Activated T-cell treated with anti-CD3 and anti-CD28 coated beads, Interleukin-2, amount 50 U/mL, for 72 hours (primary cell): ENCODE measurements at places on chromosomes 3 and 15. TPM values are rescaled to one million over a fixed set of nuclear protein-coding genes. Genes with fewer than 3 reads are reported as not detected.

DNA sequence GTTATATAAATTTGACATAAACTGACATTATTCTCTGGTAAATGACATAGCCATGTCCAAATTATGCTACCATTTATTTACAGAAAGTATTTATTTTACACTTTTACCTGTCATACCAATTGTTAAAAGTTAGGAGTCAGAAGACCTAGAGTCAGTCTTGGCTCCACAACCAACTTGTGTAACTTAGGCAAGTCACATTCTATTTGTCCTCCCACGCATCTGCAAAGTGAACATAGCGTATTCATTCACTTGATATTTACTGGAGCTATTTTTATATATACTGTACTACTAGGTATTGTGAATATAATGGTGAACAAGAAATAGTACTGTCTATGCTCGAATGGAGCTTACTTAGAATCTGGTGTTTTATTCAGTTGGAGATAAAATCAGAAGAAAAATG lies 78.7 kb downstream of the ZNF280D start:
- no peaks in the 10 kb centered on the region for H3K27me3 ChIP-seq
- peaks cover 3% of the 10 kb centered on the region for H3K4me1 ChIP-seq
- no peak overlapping the region for H3K27ac ChIP-seq
- no peak for DNase-seq
- no peak overlapping the region for H3K4me3 ChIP-seq

CCDC54 gene
- not detected for total RNA-seq

HGD gene
- 1.8 TPM for total RNA-seq

DNA sequence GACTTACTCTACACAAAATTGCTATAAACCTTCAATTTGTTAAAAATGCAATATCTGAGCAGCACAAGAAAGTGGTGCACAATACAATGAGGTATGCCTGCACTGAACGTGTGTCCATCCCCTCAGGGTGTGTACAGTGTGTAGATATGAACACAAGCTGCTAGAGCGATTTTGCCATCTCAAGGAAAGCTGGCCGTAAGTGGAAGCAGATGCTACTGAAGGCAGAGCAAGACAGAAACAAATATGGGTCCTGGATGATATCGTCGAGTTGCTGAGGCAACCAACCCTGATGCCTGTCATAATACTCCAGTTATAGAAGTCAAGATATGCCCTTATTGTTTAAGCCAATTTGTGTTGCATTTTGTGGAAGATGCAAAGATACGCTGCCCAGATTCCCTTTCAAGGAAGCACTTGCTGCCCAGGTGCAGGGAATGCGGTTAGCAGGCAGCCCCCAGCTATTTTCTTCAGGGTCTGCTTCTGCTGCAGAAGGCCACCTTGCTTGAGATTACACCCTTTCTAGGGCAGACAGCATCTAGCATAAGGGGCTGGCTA lies 25.8 kb upstream of the EHHADH start:
- H3K4me3 ChIP-seq, result no peak overlapping the region
- peaks cover 24% of the 10 kb centered on the region for H3K27me3 ChIP-seq
- no peak for DNase-seq
- peaks cover 30% of the 10 kb centered on the region for H3K4me1 ChIP-seq
- no peak overlapping the region for H3K27ac ChIP-seq
- H3K36me3 ChIP-seq, result peaks cover 8% of the 10 kb centered on the region

DNA sequence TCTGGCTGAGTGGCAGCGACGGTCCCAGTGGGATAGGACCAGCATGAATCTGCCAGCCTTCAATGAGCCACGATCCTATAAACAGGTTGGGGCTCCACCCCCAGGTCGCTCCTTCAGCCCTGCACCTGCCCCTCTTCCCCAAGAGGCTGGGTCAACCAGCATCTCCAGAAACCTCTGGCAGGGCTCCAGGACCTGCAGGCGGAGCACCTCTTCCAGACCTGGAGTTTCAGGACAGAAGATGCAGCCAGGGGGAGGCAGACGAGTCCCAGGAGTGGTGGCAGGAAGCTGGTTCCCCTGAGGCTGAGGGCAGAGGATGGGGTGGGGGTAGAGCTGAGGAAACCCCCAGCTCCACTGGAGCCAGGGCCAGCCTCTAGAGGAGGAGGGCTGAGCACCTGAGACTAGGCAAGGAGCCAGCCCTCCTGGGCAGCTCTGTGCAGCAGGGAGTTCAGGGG lies at the start of gene PLA2G4D:
TSS of gene PLA2G4D (minus strand) at position 51 of the 452 bp plus-strand sequence. CDS start 103 bp downstream, outside the sequence.
- H3K4me1 ChIP-seq, result peaks cover 7% of the 10 kb centered on the region
- no peak within 1 kb of the TSS for H3K4me3 ChIP-seq
- DNase-seq, result no peak
- no peak within 1 kb of the TSS for H3K27ac ChIP-seq

GRCh38 chr3:75042941-75043340 lies 428.5 kb upstream of the CNTN3 start:
- no peak overlapping the region for H3K27ac ChIP-seq
- H3K4me1 ChIP-seq, result no peaks in the 10 kb centered on the region
- no peak for DNase-seq
- no peaks in the 10 kb centered on the region for H3K27me3 ChIP-seq
- H3K4me3 ChIP-seq, result no peak overlapping the region

GASK1A gene
- total RNA-seq, result not detected

PRKCD gene
- 24.2 TPM for total RNA-seq

DNA sequence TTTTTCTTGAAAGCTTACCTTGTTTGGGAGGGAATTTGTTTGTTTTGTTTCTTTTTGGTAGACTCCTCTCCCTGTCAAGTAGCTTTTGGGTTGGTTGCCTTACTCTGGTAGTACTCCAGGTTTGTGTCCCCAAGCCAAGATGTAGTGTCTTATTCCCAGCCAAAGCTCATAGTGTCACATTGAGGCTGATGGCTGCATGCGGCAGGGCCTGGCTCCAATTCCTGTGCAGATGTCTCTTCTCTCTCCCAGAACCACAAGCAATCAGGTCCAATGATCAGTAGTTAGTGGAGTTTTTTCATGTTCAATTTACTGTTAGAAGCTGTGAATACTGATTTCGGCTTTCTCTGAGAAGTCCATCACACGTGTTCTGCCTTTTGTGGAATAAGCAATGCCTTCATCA lies 221.1 kb upstream of the THBS1 start:
- no peak overlapping the region for H3K4me3 ChIP-seq
- no peak for DNase-seq
- no peak overlapping the region for H3K27ac ChIP-seq
- H3K36me3 ChIP-seq, result no peaks in the 10 kb centered on the region
- peaks cover 9% of the 10 kb centered on the region for H3K4me1 ChIP-seq
- peaks cover 8% of the 10 kb centered on the region for H3K27me3 ChIP-seq

TEX55 gene
- not detected for total RNA-seq

LRRC34 gene
- 6.3 TPM for total RNA-seq

GRCh38 chr15:95111969-95112368 lies 880.6 kb downstream of the MCTP2 start:
- H3K27ac ChIP-seq, result no peak overlapping the region
- no peaks in the 10 kb centered on the region for H3K4me1 ChIP-seq
- H3K36me3 ChIP-seq, result no peaks in the 10 kb centered on the region
- no peak overlapping the region for H3K4me3 ChIP-seq
- no peak for DNase-seq

- H3K36me3 ChIP-seq, result peaks cover 16% of the 10 kb centered on the region
- no peak for DNase-seq
- peaks cover 9% of the 10 kb centered on the region for H3K4me1 ChIP-seq
- H3K4me3 ChIP-seq, result no peak overlapping the region
- H3K27me3 ChIP-seq, result no peaks in the 10 kb centered on the region
- H3K27ac ChIP-seq, result no peak overlapping the region
Measured at GRCh38 chr3:48696601-48697000, 10.9 kb upstream of the NCKIPSD start.
